ENCODE measurements at places on chromosomes 3 and 15.

DNA sequence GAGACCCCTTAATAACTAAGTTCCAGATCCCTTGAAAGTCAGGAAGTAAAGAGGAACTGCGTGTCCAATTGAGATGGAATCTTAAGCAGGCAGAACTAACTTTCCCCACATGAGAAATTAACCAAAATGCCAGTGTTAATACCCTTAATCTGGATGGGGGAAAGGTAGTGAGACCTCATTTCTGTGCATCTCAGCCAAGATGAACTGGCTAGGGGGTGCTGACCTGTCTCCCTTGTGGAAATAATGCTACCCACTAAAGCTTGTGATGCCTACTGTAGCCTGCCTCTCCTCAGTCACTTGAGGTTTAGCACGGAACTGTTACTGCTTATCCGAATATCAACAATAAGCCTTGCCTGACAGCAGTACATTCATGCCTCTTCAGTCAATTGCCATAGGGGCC, 15.1 kb downstream of the BOC start:
- DNase-seq, result no peak

DNA sequence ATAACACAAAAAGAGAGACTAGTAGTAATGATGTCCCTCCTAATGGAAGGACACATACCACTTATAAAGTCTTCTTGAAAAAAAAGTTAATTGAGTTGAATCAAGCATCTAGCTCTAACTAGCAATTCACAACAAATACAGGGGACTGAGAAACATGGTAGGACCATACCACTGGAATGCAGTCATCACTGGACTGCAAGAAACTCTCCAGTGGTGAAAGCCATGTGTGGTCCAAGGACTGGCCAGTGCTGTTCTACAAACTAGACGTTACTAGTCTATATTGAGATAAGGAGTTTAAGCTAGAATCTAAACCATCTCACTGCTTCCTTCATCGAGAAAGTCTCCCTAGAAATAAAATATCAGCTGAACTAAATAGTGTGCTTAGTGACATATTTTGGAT, 16.7 kb downstream of the FBN1 start:
- DNase-seq, result no peak

DNA sequence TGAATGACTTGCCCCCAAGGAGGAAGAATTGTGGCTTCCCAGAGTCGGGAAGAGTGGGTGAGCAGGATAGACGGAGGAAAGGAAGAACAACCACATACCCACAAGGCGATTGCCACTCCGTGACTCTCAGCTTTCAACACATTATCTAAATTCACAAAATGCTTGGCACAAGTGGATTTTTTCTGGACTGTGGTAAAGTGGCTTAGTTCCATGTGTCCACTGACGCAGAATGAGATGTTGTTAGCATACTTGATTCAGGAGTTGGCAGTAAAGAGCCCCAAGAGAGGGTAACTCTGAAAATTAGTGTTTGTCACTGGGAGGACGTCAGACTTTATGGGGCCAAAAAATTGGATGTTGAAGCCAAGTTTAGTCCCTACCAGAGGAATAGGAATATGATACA, 198.8 kb upstream of the CTNNB1 start:
- DNase-seq, result no peak

DNA sequence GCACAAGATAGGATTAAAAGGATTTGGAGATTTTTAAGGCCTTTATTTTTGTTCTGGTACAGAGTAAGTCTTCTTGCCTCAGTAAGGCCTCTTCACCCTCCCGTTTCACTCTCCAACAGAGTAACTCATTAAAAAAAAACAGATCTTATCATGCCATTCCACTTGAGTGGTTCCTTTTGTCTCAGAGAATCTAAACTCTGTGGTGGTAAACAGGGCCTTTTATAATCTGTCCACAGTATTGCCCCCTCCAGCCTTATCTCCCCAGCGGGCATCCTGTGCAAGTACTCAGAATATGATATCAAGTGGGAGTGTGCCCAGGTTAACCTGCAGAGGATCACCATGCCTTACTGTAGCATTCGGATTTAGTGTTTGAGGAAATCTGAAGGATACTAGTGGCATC, 20.3 kb upstream of the ATOSA start:
- DNase-seq, result no peak

GRCh38 chr3:119145500-119146167, at the start of gene TEX55:
TEX55 (plus strand) TSS chr3:119146165; CDS start chr3:119146190, 25 bp downstream.
- DNase-seq, result peak; percentile 4

DNA sequence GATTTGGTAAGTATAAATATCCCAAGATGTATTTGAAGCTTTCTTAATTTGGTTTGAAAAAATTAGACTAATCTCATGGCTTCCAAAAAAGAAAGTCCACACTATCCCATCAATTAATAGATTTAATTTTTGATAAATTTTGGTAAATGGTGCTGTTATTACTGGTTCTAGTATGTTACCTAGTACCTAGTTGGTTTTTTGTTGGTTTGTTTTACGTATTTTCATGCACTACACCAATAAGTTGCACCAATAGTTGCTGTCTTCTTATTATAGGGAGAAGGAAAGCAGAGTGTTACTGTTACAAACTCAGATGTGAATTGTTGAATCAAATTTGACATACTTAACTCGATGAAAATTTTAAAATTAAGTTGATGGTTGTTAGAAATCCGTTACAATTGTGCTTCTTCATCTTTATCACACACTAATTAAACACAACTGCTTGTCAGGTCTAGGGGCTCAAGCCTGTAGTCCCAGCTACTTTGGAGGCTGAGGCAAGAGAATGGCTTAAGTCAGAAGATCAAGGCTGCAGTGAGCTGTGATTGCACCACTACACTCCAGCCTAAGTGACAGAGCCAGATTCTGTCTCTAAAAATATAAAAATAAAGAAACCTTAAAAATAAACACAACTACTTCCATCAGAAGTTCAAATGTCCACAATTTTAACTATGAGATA, 23.1 kb upstream of the MBNL1 start:
- no peak for DNase-seq

DNA sequence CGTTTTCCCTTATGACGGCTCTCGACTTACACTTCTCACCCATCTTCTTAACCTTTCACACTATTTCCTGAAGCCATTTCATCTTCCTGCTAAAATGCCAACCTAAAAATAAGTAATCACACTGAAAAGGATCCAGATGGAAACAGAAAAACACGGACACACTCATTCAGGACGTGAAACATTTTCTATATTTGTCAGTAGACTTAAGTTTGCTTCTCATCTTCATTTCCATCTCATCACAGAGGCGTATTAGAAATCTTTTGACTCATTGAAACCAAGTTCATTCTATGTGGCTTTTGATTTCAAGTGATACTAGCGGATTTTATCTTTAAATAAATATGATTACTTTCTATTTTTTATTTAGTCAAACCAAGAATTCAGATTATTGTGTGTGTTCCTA, 27.4 kb upstream of the DLG1 start:
- DNase-seq, result no peak

- DNase-seq, result no peak
Observed at GRCh38 chr3:98545940-98546339, 14.2 kb downstream of the GPR15 start.

DNA sequence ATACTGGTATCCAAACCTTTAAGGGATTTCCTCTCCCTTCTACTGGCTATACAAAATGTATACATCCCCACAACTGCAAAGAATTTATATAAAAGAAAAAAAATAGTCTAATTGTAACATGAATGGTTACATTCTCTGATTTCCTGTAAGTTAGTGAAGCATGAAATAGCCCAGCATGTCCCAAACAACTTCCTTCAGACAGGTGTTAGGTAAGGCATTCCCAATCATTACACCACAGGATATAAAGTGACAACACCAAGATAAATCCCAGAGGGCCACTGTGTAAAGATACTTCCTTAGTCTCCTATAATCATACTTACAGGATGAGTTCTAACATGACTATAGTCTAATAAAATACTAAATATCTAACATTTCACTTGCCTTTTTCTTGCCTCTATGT, 7.6 kb downstream of the CMTM6 start:
- no peak for DNase-seq

- DNase-seq, result no peak
Observed at GRCh38 chr15:89904519-89904918, 8.2 kb downstream of the ARPIN start.

DNA sequence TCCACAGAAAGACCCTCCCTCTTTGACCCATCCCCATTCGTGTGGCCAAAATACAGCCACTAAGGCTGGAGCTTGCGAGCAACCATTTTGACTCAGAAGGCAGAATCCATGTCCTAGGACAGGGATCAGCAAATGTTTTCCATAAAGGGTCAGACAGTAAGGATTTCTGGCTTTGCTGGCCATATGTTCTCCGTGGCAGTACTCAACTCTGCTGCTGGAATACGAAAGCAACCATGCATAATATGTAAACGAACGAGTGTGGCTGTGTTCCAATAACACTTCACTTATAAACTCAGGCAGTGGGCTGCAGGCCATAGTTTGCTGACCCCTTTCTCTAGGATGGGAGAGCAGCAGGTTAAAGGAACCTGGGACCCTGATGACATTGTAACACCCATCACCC, 77.6 kb upstream of the WNT5A start:
- no peak for DNase-seq

GRCh38 chr3:61192222-61192621, 59.0 kb downstream of the FHIT start:
- DNase-seq, result no peak

DNA sequence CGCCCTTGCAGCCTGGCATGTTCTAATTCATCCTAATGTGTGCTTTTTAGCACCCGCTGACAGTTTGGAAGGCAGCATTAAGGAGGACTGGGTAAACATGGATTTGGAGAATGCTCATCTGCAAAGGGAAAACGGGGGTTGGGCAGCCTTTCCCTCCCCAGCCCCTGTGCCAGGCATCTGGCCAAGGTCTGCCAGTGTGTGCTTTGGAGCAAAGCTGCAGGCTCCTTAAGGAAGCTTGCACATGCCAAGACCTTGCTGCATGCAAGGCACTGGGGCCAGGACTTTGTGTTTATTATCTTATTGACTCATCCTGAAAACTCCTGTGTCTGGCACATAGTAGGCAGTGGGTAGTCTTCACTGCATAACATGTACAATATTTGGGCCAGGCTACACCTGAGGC, 20.1 kb downstream of the FAM3D start:
- no peak for DNase-seq

DNA sequence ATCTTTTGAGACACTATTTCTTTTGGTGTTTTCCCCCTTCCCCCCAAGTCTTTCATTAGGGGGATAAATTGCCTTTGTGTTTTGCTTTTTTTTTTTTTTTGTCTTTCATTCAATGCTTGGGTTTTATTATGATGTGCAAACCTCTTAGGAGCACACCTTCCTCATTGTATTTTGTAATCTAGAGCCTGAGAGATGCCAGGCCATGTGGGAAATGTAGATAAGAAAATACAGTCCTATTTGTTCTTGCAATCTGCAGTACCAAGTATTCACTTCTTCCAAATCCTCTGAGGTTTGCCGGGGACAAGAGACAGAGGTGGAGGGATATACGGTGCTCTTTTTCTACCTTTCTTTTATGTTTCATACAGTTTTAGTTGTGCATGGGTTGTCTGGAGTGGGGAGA, 66.7 kb downstream of the LARS2 start:
- DNase-seq, result no peak

DNA sequence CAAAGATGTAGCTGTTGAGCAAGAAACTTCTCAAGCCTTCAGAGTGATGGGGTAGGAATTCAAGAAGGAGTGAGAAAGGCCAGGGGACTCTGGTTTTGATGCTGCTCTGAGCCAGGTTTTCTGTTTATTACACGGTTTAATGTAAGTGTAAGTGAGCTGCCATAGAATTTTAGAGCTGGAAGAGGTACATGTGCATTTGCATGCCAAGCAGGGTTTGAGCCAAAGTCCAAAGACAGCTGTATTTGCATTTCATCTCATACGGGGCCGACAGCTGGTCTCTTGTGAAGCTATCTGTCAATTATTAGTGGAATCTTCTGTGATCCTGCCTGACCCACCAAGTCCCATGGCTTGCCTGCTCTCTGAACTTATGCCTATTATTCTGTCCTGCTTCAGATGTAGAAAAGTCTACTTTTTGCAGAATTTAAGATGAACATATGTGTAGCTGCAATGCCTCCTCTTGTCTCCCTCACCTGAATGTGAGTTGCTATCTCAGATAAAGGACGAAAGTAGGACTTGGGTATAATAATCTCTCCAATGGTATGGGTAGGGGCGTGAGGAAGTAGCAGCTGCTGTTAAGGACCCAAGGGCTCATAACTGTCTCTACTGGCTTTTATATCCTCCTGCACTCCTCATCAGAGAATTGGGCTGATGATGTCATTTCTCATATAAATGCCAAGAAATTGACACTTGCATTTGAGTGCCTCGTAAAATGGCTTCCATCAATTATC, 160.0 kb downstream of the SQOR start:
- no peak for DNase-seq

- no peak for DNase-seq
Observed at GRCh38 chr3:178778589-178778988, 242.4 kb downstream of the KCNMB2 start.

GRCh38 chr15:61248790-61249189, 19.7 kb upstream of the RORA start:
- DNase-seq, result no peak

DNA sequence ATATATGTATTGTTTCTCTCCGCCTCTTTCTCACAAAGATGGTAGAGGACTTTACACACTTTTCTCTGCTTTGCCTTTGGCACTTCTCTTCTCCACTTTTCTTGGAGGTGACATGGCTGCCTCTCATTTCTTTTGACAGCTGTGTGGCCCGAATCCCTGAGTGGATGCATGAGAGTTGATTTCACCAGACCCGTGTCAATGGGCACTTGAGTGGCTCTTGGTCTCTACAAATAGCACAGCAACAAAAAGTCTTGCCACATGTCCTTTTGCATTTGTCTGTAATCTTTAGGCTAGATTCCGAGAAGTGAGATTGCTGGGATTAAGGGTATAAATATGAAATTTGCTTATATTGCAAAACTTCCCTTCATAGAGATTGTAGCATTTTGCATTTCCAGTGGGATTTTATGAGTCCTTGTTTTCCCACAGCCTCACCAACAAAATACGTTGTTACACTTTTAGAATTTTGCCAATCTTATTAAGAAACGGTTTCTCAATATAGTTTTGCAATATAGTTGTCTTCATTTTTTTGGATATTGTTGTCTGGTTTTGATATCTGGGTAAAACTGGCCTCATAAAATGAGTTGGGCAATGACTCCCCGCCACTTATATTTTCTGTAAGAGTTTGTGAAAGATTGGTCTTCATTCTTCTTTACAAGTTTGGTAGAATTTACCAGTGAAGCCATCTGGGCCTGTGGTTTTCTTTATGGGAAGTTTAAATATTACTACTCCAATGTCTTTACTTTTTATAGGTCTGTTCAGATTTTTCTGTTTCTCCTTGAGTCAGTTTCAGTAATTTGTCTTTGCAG, 5.2 kb upstream of the TRPM1 start:
- no peak for DNase-seq

Data from NCI-H187 treated with DMSO at 0.1 percent for 48 hours (cell line).